ENCODE measurements at places on chromosomes 1 and 21.

DNA sequence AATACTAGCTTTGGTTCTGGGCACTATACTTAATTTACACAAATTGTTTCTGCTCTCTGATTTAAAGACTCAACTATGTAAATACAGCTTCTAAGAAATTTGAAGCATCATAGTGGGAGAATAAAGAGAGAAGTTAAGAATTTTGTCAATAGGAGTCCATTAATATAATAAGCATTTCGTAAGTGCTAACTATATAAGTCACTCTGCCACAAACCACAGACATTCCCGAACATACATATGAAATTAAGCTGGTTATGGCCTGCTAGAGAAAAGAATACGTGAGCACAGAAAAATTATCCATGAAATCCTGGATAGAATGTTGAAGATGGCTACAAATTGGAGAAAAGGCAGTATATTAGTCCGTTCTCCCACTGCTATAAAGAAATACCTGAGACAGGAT is 526.2 kb downstream of the MRPL39 start:
- no peak for DNase-seq

GRCh38 chr1:46643368-46643775 is 24.8 kb downstream of the ATPAF1 start:
- peak; percentile 61 for DNase-seq

DNA sequence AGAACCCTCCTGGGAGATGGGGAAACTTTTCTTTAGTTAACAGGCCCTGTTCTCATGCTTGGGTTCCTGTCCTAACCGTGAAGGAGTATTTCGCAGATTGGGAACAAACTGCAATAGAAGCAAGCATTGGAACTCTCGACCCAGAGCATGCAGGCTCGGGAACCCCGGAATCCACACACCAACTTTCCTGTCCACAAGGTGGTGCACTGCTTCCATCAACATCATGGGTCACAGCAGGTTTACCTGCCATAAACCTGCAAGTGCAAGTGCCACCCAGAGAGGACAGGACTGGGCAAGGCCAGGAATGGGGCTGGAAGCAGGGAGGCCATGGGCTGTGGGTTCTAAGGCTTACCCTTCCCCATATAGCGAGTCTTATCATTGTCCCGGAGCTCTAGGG is 6.9 kb downstream of the ENO1 start:
- DNase-seq = no peak

GRCh38 chr1:66335125-66335524 is 198.8 kb upstream of the SGIP1 start:
- no peak for DNase-seq

DNA sequence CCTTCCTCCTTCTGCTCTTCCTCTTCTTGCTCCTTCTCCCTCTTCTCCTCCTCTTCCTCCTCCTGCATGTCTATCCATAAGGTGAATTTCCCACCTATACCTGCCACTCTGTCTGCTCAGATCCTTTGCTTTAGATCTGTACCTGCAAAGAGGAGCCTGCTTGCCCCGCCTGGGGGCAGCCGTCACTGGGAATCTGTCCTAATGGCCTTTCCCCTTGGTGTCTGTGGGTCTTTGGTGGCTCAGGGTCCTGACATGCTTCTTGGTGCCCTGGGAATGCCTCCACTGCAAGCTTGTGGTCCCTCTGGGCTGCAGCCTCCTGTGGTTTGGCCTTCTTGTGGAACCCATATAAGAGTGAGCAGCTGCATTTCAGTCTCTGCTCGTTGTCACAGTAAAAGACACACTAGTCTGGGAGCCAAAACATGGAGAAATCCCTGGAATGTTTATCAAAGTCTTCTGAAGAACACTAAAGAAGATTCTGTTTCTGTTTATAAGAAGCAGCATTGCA is 79.5 kb upstream of the CSF3R start:
- DNase-seq = no peak

DNA sequence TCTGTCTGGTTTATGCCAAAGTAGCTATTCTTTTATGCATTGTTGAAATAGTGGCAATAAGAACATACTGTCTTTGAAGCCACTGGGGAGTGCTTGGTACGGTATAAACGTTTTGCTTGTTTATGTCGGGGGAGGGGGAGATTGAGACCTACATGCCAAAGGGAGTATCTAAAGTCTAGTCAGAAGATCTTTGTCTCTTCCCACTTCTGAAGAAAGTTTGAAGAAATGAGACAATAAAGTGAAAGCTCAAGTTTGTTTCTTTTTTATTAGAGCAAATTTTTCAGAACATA is 6.8 kb downstream of the AKIRIN1 start:
- DNase-seq = no peak

- DNase-seq = peak; percentile 55
These were observed 36.2 kb upstream of the IPO9 start for GRCh38 chr1:201792534-201793305.

DNA sequence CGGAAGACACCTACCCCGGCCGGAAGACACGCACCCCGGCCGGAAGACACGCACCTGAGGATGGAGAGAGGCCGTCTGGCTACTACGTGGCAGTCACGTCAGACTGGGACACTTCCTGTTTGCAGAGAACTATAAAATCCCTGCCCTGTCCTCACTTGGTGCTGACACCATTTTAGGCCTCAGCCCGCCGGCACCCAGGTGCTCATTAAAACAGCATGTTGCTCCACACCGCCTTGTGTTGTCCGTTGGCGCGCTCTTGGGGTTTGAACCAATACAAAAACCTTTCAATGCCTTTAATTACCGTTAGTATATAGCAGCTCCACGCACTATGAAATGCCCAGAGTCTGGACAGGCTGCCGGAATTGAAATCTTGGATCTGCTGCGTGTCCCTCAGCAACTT is 34.7 kb downstream of the VN1R5 start:
- no peak for DNase-seq

GRCh38 chr1:225754940-225755641 is 22.5 kb upstream of the SRP9 start:
- peak; percentile 88 for DNase-seq

DNA sequence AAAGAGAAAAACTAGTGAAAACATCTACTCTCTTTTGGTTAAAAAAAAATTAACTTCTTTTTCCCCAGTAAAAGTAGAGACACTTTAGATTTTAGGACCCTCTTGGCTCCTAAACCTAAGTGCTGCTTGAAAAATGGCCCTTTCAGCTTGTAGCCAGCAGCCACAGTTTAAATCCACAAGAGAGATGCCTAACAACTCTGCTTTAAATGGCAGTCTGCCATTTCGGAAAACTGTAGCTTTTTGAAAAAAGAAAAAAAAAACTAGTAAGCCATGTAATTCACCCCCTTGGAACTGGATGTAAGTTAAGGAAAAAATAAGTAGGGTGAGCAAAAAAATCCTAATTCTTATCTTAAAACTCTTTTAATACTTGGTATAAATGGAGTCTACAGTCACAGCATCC is 56.0 kb downstream of the LHX9 start:
- no peak for DNase-seq

DNA sequence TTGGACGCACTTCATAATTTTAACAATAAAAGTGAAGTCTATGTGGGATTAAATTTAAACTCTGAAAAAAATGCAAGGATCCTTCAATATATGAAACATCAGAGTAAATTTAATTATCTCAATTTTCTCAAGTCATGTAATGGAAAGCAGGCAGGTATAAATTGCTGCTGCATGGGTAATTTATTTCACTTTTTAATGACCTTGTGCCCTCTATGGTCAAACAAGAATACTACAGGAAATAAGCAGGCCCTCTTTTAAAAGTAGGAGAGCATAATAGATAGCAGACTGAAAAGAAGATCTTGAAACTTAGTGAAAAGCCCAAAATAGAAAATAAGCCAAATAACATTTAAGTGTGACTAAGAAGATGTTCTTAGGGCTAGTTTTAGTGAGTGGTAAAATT is 22.9 kb downstream of the BCAS2 start:
- DNase-seq = no peak

- DNase-seq = no peak
These were observed 366.3 kb downstream of the RPS6KC1 start for GRCh38 chr1:213417225-213417820.

DNA sequence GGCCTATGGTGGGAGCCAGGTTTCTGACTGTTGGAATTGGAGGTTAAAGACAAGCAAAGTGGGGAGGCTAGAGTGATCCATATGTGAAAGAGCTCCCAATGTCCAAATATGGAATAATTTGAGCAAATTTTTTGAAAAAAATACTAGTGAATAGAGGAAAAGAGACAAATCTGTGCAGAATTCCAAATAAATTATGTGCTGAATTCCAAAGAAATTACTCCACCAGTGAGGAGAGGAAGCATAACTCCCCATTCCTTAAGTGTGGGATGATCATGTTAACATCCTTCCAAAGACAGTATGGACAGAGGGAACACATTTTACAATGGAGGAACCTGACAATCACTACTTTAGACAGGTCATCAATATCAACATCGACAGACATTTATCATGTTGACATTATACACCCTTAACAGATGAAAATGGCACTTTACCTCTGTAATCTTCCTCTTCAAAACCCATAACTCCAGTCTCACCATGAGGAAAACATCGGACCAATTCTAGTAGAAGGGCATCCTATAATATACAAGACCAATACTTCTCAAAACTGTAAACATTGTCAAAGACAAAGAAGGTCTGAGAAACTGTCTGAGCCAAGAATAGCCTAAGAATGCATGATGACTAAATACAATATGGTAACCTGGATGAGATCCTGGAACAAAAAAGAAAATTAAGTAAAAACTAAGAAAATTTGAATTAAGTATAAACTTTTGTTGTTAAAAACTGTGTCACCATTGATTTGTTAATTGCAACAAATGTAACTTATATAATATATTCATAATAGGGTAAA is 71.5 kb upstream of the RGS4 start:
- peak; percentile 20 for DNase-seq

DNA sequence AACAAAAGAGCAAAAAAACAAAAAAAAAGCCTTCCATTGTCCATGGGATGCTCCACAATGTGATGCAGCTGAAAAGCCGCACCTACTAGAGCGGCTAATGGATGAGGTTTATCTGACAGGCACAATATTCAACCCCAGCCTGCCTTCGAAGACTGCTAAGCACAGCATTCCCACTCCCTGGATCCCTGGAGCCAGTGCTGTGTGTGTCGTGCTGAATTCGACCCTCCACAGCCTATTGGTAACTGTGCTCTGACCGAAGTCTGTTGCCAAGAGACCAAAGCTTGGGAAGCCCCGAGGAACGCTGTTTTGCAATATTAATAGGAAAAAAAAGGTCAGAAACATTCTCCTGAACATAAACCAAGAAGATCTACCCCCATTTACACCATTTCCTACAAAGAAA is 57.2 kb upstream of the PUM1 start:
- DNase-seq = no peak

- no peak for DNase-seq
These were observed 28.9 kb downstream of the ITLN2 start for GRCh38 chr1:160925652-160926244.

DNA sequence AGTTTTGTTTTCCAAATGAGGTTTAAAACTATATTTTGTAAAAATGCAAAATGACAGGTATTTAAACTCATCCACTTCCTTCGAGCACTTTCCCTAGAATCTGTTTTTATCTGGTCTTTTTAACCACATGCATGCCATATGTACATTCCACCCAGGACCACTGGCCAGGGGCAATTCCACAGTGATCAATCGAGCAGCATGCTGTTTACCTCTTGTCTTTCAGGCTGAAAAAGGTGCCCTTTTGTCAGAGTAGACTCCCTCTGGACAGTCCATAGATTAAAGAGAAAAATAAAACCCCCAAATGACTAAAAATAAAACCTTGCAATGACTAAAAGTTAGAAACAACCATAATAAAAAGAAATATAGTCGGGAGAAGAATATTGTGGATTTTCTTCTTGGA is 313.3 kb downstream of the LMO4 start:
- DNase-seq = no peak

GRCh38 chr1:240455228-240455821 is 156.6 kb downstream of the GREM2 start:
- DNase-seq = no peak

GRCh38 chr1:41695118-41695745 is 210.7 kb upstream of the EDN2 start:
- DNase-seq = no peak

- no peak for DNase-seq
These were observed at the start of gene FAM43B for GRCh38 chr1:20551945-20552727. Gene FAM43B, plus strand, starts transcription at chr1:20552573. Its CDS starts 401 bp downstream, at chr1:20552974.

DNA sequence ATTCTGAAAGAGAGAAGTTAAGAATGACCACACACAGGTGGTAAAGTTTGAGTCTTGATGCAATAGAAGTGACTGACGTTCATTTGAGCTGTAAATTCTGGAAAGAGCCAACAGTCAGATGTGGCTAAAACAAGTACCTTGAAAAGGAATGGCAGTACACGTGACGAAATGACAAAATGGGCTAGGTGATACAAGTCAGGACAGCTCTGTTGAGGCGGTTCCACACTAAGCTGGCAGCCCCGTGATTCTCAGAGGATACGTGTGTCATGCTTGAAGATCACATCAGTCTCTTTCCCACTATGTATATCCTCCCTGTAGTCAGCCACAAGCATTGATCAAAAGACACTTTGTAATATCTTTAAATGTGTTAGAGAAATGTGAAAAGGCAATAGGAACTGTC is 881.3 kb upstream of the ADGRL2 start:
- DNase-seq = no peak

GRCh38 chr1:38004284-38005108 is 818 bp downstream of the FHL3 start:
- no peak for DNase-seq

DNA sequence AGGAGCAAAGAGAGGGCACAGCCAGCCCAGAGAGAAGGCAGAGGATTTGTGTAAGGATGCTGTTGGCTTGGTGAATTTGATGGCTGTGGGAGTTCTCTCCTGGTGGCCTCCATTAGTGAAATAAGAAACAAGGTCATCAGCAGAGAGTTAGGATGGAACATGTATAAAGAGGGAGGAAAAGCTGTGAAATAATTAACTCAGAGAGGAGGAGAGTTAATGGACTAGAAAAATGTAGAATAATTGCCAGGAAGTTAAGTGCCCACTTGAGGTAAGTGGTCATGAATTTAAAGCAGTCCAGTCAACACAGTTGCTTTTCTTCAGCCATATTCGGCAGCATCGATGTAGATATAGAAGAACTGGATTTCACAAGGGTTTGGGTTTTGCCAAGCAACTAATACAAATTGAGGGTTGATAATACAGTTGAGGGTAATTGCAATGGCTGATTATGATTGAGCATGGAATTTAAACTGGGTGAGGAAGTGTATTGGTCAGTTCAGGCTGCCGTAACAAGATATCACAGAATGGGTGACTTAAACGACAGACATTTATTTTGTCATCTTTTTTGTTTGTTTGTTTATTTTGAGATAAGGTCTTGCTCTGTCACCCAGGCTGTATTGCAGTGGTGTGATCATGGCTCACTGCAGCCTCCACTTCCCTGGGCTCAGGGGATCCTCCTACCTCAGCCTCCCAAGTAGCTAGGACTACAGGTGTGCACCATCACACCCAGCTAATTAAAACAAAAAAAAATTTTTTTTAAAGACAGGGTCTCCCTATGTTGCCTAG is 31.7 kb upstream of the KLF17 start:
- no peak for DNase-seq

- DNase-seq = no peak
These were observed 74.7 kb upstream of the OLFM3 start for GRCh38 chr1:102071451-102071850.
